ENCODE measurements at places on chromosomes 6 and 20.

GRCh38 chr6:32796848-32797776, 19.7 kb downstream of the HLA-DOB start:
- peak; percentile 80 for DNase-seq

GRCh38 chr6:164756142-164756541, 553.3 kb downstream of the C6orf118 start:
- DNase-seq = no peak

GRCh38 chr6:52304983-52305390, 20.4 kb upstream of the MCM3 start:
- peak; percentile 29 for DNase-seq

DNA sequence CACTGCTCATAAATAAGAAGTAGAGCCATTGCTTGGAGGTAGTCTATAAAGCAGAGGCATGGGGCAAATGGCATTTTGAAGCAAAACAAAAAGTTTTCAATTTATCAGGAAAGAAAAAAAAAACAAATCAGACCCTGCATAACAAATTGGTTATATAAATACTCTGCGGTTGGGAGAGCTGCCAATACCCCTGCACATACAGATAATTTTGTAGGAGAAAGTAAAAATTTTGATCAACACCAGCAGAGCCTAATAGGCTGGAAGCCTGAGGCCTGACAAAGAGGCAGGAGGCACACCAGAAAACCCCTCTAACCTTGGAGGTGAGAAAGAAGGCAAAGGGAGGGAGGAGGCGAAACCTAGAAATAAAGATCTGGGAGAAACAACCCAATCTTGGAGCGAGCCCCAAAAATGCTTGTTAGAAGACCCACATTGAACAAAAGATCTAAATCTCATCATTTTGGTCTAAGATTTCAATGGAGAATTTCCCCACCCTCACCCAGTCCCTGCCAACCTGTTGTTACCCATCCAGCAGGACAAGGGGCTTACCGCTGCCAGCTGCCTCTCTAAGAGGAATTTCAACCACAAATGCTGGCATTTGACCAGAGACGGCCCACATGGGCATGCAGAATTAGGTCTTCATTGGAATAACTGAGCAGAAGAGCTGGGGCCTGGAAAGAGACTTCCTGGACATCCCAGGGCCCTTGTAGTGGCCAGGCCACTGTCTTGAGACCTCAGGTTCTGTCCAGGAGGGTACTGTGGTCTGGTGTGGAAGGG, 28.4 kb downstream of the FOXA2 start:
- DNase-seq = no peak

- peak; percentile 66 for DNase-seq
Observed at GRCh38 chr20:1893721-1894470, 1.3 kb upstream of the SIRPA start.

- DNase-seq = no peak
Observed at GRCh38 chr20:39630215-39630908, 668.2 kb downstream of the DHX35 start.

DNA sequence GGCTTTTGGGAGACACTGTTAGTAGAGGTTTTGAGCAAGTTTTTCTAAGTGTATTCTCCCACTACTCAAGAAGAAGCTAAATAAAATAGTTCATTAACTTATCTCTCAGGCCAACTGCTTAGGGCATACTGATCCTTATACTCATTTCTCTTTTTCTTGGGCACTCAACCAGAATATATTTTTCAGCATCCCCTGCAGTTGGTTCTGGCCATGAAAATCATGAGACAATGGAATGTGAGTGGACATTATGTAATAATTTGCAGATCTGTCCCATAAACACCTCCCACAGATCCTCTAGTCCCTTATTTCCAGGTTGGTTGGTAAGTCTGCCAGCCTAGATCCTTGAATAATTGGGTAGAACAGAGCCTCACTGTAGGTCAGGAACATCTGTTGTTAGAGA, 136.7 kb downstream of the AIG1 start:
- DNase-seq = no peak
